ENCODE measurements at places on chromosomes 13 and 19.

DNA sequence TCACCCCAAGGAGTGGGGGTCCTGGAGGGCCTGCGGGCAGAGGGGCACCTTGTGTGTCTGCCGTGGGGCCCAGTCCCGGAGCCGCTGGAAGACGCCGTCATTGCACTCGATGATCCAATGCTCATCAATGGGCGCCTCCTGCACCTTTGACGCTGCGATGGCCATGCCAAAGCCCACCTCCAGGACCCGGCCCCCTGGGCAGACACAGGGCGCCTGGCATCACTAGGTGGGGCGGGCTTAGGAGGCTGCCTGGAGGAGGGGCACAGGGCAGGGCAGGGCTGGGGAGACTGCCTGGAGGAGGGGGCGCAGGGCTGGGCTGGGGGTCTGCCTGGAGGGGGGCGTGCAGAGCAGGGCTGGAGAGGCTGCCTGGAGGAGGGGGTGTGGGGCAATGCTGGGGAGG is 1.6 kb downstream of the GAMT start:
- DNase-seq, result no peak

DNA sequence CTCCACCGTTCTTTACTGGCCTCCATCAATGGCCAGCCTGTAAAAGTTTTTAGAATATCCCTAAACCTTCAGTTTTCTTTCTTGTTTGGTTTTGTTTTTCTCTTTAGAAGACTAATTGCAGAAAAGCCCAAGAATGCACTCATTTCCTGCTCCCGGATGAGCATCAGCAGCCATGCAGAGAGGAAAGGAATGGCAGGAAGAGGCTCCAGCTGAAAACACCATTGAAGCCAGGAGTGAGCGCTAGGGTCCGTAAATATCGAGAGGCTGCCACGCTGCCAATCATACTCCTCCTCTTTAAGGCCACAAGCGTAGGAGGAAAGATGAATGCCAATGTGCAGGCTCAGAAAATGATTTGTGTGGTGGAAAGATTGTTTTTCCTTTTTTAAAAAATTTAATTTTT is 57.4 kb upstream of the UBE2L5 start:
- peak; percentile 15 for DNase-seq

DNA sequence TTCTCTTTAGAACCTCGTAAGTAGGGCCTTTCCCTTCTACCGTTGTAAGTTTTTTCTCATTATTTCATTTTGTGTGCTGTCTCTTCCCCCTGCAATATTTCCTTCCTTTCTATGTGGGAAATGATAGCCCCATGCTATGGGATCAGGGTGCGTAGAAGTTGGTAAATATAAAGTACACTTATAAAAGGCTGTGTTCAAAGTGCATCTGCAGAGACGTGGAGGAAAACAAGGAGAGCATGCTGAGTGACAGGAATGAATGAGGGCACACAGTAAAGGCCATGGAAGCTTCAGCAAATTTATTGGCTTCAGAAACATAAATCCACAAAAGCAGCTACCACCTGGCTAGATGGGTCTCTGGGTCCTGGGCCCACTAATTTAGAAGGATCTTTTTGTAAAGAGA is 21.6 kb upstream of the SPRY2 start:
- no peak for DNase-seq

- DNase-seq, result no peak
These were observed 52.2 kb downstream of the RFC3 start for GRCh38 chr13:33870046-33870668.

- no peak for DNase-seq
These were observed 12.4 kb downstream of the EFNB2 start for GRCh38 chr13:106522898-106523525.

GRCh38 chr19:55169136-55169535 is 2.7 kb upstream of the DNAAF3 start:
- no peak for DNase-seq

GRCh38 chr19:3404324-3405260 is 38.2 kb downstream of the NFIC start:
- DNase-seq, result no peak

GRCh38 chr13:64993514-64994164 is 2236.5 kb downstream of the PCDH9 start:
- DNase-seq, result no peak

All from amniotic stem cell (primary cell).